Activated CD8-positive, alpha-beta T cell treated with anti-CD3 and anti-CD28 coated beads, Interleukin-2, amount 10 ng/mL, durations not matched to agents 7 days and 5 days (primary cell): ENCODE measurements at places on chromosomes 3 and 15. TPM values are rescaled to one million over a fixed set of nuclear protein-coding genes. Genes with fewer than 3 reads are reported as not detected.

Gene ADAMTSL3
- not detected for total RNA-seq

Gene UNC13C
- not detected for total RNA-seq

Gene TMEM108
- not detected for total RNA-seq

Gene SLC30A4
- total RNA-seq, result 2.3 TPM

Gene FBXL2
- total RNA-seq, result not detected

Gene SLC22A13
- 0.58 TPM for total RNA-seq

Gene KBTBD13
- total RNA-seq, result not detected

Gene PCNP
- total RNA-seq, result 180 TPM

Gene ZNF502
- total RNA-seq, result 4.0 TPM

Gene COL7A1
- total RNA-seq, result 1.2 TPM

Gene PEX5L
- total RNA-seq, result not detected

Gene HDC
- not detected for total RNA-seq

Gene PP2D1
- total RNA-seq, result not detected

Gene NME9
- not detected for total RNA-seq

Gene TATDN2
- total RNA-seq, result 61.6 TPM

Gene IGF2BP2
- 0.21 TPM for total RNA-seq

Gene PROS1
- 0.21 TPM for total RNA-seq

Gene SCG5
- 2.8 TPM for total RNA-seq

Gene PSMA4
- total RNA-seq, result 260 TPM

Gene ADAMTS9
- total RNA-seq, result not detected

Gene NRG4
- total RNA-seq, result not detected

Gene ESYT3
- total RNA-seq, result 0.16 TPM

Gene PARP15
- total RNA-seq, result 36.6 TPM

Gene MORC1
- total RNA-seq, result not detected

Gene SLC12A1
- not detected for total RNA-seq

Gene AGBL1
- total RNA-seq, result not detected

Gene PLSCR2
- not detected for total RNA-seq

Gene TM4SF1
- not detected for total RNA-seq

Gene CCR8
- 0.94 TPM for total RNA-seq

Gene GOLGA8S
- 1.0 TPM for total RNA-seq

Gene ADGRG7
- total RNA-seq, result 26.5 TPM

Gene VIPR1
- 9.1 TPM for total RNA-seq

Gene ACOX2
- not detected for total RNA-seq

Gene ALPK3
- total RNA-seq, result 0.24 TPM

Gene ADIPOQ
- total RNA-seq, result not detected

Gene MKRN2
- total RNA-seq, result 21.0 TPM
